GM03348 (cell line): ENCODE measurements at places on chromosomes 3 and 15.

- no peak for DNase-seq
These were observed 298.2 kb upstream of the SLCO3A1 start for GRCh38 chr15:91555312-91555711.

DNA sequence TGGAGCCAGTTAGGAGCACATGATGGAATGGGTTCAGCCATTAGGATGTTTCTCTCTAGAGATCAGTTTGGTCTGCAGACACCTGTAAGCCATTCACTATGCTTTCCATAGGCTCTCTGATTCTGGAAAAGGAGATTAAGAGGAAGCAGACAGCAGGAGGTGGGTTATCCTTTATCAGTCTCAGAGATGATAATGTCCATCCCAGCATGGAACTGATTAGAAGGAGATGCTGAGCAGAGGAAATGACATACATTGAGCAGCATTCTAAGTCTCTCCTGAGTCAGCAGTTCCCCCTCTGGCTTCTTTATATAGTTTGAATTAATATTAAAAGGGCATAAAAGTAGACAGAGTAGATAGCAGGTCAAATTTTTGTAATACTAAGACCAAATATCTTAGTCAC is 591.1 kb downstream of the GBE1 start:
- no peak for DNase-seq

DNA sequence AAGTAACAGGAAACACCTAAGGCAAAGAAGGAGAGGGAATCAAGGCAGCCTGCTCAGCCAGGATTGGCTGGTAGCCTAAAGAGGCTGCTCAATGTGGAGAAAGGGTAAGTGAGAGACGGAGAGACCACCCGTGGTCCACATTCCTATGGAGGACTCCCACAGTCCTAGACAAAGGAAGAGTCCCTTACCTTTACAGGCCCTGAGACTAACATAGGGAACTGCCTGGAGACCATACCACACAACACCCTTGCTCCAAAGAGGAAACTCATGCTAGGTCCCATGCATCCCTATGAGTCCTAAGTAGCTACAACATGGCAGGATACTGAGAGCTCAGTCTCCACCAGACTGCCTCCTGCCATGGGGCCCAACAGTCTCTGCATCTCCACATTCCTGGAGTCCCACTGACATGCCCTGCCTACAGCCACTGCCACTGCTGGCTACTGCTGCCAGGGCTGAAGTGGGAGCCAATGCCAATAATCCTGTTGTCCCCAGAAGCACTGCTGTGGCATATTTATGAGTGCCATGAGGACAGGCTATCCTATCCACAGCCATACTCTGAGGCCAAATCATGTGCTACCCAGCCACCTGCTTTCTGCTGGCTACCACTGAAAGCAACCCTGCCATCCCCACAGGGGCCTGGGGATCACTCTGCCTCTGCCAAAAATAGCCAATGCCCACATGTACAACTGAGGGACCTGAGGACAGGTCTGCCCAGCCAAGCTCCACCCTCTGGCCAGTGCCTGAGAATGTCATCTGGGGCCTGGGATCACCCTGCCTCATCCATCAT is 45.0 kb downstream of the COPS2 start:
- DNase-seq, result no peak

GRCh38 chr3:162052636-162053035 is 556.0 kb downstream of the OTOL1 start:
- peak; percentile 30 for DNase-seq

GRCh38 chr15:79896131-79896633 is 632 bp downstream of the MTHFS start:
- DNase-seq, result no peak

GRCh38 chr15:98580572-98580971 is 67.8 kb upstream of the IGF1R start:
- peak; percentile 19 for DNase-seq

- no peak for DNase-seq
These were observed 240.2 kb downstream of the CD47 start for GRCh38 chr3:107850681-107851080.

- DNase-seq, result no peak
These were observed 41.8 kb downstream of the EPHB3 start for GRCh38 chr3:184603151-184604030.

- peak; percentile 38 for DNase-seq
These were observed 397.5 kb downstream of the ZIC4 start for GRCh38 chr3:147008886-147009285.

DNA sequence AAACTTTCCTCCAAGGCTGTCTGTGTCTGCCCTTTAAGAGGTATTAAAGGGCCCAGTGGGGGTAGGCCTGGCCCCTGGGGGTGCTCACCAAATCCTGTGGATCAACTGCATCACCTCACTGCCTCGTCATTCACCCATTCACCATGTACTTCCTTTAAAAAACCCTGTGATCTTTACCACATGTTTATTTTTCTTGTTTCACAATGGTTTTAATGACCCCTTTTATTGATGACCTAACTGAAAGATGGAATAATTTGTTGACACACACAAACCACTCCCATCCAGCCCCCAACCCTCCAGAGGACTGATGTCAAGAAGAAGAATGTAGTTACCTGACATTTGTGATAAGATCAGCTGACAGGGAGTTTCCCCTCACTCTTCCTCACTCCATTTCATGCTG is 40.8 kb downstream of the KCNAB1 start:
- DNase-seq, result no peak

DNA sequence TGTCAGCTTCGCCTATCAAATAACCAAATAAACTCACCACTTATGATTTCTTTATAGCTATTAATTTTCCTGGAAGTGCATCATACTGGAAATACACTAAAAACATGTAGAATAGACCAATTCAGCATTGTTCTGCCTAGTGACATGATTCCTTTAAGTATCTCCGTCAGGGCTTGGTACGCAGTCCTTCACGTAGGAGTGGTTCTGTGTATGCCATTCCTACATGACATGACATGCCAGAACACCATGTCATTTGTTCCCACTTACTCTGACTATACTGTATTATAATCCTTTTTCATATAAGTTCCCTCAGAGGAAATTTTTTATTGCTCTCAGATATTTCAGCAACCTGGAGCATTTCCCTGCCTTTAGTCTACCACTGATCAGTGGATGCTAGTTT is 230.7 kb upstream of the EPHA3 start:
- DNase-seq, result no peak

- DNase-seq, result no peak
These were observed 17.9 kb downstream of the ALDH1A3 start for GRCh38 chr15:100897221-100898151.

DNA sequence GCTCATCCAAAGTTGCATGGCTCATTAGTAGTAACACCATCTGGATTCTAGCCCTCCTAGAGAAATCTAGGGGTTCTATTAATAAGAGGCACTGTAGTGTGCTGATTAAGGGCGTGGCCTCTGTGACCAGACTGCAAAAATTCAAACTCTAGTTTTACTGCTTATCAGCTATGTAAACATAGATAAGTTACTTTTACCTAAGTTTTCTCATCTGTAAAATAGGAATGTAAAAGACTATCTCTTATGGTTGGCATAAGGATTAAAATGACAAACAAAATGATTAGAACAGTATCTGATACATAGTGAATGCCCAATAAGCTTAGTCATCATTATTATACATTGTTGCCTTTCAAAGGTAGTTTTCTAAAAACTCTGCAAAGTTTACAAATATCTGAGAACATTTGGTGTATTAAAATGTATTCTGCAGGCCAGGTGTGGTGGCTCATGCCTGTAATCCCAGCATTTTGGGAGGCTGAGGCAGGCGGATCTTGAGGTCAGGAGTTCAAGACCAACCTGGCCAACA is 4.5 kb downstream of the PTX3 start:
- DNase-seq, result no peak

- DNase-seq, result no peak
These were observed 7.3 kb downstream of the ARL6IP5 start for GRCh38 chr3:69092030-69092516.

DNA sequence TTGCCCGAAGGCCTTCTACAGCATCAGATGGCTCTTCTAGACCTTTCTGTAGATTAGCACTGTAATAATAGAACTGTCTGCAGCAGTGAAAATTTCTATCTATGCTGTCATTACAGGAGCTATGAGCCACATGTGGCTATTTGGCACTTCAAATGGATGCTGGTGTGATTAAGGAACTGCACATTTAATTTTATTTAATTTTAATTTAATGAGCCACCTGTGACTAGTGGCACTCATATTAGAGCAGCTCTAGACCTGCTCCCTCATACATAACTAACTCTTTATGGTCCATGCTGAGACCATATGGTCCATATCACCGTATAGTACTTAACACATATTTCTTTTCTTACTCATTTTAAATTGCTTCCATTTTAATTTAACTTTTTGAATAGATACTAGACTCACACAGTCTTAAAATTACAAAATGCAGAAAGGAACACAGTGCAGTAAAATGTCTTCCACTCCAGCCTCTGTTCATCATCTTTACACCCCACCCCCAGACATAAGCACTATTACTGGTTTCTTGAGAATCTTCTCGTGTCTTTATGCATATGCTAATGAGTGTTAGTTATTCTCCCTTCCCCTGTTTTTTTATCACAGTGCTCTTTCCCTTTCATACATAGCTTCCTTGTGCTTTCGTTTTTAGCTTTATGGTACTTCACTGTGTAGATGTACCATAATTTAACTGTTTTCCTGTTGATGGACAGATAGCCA is 9.6 kb downstream of the LSM3 start:
- DNase-seq, result no peak

DNA sequence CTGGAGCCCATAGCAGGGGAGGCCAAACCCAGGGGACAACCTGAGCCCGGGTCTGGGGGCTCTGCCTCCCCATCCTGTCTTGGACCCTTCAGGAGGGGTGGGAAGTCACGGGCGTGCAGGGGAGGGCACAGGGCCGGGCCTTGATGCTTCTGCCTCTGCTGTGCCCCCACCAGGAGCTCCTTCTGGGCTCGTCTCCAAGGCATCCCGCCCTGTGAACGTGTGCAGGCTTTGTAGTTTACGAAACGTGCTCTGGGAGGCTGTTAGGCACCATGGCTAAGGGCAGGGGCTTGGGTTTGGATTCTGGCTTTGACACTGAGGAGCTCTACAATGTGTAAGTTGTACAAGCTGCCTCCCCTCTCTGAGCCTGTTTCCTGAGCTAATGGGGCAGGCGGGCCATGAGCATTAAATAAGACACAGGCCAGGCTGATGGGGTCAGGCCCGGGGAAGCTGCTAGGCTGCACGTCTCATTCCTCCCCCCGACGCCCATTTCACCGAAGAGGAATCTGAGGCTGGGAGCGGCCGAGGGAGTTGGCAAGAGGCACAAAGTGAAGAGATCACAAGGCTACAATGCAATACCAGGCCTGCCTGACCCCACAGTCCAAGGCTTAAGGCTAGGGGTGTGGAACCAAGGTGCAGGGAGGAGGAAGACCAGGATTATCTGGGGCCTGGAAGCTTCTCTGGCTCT is 19.6 kb downstream of the PLXND1 start:
- DNase-seq, result peak; percentile 68

GRCh38 chr15:78317145-78317836 is 17.9 kb upstream of the SKIC8 start:
- DNase-seq, result no peak

DNA sequence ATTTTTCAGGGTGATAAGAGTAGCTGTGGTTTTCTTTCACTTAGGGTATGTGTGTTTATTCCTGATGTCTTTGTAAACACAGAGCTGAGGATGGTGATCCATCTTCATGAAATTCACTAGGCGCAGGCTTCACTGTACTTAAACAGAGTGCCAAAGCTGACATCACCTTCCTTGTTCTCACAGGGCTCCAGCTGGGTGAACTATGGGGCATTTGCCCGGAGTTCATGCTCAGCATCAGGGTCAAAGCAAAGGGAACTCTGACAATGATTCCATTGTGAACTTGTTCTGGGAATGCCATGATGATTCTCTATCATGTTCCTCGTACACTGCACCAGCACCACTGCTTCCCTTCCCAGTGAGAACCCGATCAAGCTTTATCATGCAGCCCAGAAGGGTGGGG is 184.8 kb upstream of the P2RY1 start:
- no peak for DNase-seq

DNA sequence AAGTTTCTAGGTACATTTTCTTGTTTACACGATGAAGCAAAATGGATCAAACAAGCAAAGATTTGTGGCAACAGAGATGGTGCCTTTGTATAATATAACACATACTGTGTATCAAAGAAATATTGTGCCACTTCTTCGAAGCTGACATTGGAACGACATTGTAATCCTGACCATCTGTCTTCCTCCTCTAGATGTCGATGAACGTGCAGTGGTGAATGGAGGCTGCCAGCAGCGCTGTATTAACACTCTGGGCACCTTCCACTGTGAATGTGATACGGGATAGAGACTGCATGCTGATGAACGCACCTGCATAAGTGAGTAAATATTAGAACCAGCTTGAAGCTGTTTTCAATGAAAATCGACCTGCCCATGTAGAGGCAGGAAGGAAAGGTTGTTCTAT is 613.3 kb upstream of the GOLIM4 start:
- no peak for DNase-seq

GRCh38 chr3:53035825-53036619 is 9.9 kb downstream of the SFMBT1 start:
- no peak for DNase-seq

DNA sequence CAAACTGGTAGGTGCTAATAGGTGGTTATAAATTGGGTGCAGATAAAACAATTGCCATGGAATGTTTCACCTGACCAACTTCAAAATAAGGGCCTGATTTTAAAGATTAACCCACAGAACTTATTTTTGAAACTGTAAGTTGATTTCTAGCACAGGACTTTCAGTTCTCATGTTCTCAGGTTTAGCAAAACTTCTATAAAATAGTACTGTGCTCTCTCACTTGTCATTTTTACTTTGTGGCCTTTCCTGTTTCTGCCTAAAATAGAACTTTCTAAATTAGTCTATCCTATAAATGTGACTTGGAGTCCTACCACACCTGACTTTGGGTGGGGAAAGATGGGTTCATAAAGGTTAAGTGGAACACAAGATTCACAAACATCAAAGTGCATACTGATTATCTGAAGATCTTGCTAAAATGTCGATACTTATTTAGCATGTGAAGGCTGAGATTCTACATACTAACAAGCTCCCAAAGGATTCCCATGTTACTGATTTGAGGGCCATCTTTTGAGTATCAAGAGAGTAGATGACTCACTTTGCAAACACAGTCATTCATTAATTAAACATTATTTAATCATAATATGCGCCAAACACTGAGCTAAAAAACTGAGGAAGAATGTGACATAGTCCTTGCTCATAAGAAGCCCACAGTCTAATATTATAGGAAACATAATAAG is 38.6 kb downstream of the BTLA start:
- no peak for DNase-seq

- no peak for DNase-seq
These were observed 9.9 kb upstream of the CD200R1L start for GRCh38 chr3:112856537-112856936.

DNA sequence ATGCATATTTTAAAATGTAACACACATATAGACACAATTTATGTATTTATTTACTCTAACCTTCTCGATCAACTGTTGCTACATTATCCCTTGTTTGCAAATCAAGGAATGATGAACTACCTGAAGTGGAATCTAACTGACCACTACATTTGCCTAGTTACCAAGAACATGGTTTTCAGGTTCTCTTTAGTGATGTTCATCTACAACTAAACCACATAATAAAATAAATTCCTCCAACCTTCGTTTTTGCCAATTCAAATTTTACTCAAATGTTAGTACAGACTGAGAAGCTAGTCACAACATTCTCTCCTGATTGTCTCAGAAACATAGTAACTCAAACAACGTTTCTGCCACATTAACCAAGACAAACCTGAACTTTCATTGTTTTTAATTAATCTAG is 521.9 kb downstream of the FOXP1 start:
- DNase-seq, result no peak
